Renal pelvis (tissue), 12 donors: ENCODE measurements at places on chromosomes 4 and X.

GRCh38 chrX:40282946-40283660, 185.3 kb upstream of the BCOR start:
- DNase-seq = no peak

- no peak for DNase-seq
Measured at GRCh38 chr4:150217192-150217591, 138.9 kb downstream of the DCLK2 start.

DNA sequence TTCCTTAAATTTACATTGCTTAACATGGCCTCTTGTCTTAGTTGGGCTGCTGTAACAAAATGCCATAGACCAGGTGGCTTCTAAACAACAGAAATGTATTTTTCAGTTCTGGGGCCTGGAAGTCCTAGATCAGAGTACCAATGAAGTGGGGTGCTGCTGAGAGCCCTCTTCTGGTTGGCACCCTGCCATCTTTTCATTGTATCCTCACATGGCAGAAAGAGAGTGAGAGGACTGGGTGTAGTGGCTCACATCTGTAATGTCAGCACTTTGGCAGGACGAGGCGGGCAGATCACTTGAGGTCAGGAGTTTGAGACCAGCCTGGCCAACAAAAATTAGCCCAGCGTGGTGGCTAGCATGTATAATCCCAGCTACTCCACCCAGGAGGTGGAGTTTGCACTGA, 12.0 kb upstream of the KLB start:
- DNase-seq = no peak

GRCh38 chr4:106160560-106160959, 155.4 kb downstream of the TBCK start:
- no peak for DNase-seq

- peak; percentile 77 for DNase-seq
Measured at GRCh38 chrX:108439426-108439942, at the start of gene COL4A5. Gene COL4A5, plus strand, starts transcription at chrX:108439838. Its CDS starts 288 bp downstream, at chrX:108440126.

GRCh38 chr4:1579001-1579900, 104.9 kb downstream of the FAM53A start:
- DNase-seq = no peak

DNA sequence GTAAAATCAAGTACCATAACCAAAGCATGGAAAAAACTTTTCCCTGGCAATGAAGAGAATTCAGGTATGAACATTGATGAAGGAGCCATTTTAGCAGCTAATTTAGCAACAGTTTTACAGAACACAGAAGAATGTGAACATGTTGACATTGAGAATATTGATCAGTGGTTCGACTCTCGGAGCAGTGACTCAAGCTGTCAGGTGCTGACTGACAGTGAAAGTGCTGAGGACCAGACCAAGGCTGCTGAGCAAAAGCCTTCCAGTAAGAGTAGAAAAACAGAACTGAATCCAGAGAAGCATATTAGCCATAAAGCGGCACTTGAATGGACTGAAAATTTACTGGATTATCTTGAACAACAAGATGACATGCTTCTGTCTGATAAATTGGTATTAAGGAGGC, 2.8 kb downstream of the TIGD2 start:
- no peak for DNase-seq

DNA sequence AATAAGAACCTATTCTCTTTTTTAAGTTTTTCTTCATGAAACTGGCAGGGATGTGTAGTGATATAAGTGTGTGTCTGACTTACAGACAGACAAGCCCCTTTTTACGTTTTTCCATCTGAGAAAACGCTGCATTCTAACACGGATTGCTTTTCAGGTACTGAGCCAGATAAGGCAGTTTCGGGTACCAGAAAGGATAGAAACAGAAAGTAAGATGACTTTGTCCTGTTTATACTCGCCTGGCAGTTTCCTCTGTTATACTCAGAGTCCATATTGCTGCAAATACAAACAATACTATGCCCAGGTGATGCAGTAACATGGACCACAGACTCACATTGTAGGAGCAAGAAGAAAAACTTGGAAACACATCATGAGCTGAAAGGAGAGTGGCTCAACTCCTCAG, 2320.6 kb upstream of the AGA start:
- DNase-seq = no peak

DNA sequence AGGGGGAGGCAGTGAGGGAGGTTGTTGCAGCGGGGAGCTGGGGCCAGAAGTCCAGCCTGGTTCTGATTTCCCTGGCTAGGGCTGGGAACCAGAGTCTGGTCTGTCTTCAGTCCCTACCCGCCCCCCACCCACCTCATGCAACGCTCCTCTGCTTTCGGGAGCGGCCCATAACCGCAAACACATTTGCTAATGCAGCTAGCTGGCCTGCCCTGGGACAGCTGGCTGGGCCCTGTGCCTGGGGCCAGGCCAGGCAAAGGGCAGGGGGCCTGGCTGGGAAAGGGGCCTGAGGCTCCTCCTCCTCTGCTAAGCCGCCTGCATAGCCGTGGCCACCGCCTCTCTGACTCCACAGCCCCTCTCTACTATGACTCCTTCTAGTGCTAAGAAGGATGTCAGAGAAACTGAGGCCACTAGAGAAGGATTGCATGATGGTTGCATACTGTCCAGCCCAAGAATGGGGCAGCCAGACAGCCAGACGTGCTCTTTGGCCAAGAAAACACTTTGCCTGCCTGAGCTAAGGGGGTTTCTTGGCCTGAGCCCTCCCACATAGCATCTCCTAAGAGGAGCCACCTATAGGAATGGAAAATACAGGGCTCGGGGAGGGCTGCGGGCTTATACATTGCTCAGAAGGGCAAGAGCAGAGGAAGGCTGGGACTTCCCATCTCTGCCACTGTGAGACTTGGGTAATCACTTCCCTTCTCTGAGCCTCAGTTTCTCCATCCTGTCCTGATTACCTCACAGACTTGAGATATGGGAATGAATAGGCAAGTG, 76.9 kb downstream of the PJA1 start:
- DNase-seq = no peak

- DNase-seq = no peak
Measured at GRCh38 chr4:19130866-19131265, 1109.3 kb upstream of the LCORL start.

GRCh38 chr4:189809839-189810238, 130.8 kb upstream of the FRG1 start:
- DNase-seq = no peak

- DNase-seq = no peak
Measured at GRCh38 chrX:112067601-112068000, 15.0 kb downstream of the TRPC5 start.

GRCh38 chr4:158914218-158914617, 145.4 kb downstream of the FNIP2 start:
- DNase-seq = no peak

DNA sequence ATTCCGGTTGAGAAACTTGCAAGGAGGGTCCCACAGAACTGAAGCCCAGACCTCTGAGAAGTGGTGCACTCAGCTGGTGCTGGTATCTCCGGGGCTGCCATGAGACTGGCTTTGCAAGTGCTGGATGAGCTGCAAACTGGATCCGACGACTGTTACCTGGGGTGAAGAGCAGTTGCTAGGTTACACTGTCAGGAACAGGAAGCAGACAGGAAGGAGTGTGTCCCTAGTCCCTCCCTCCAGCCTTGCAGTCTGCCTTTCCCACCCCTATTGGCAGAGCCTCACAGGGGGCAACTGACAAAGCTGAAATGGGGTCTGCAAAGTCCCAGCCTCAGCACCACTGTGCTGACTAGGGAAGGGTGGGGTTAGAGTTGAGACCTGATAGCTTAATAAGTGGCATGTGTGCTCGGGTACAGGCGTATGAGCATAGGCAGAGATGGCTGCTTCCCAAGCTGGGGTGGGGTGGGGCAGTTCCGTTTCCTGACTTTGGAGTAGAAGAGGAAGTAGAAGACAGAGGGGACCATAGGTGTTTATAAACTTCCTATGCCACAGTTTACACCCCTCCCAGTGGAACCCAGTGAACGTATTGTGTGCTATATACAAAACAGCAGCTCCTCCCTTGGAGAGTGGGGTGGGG, 18.0 kb downstream of the PPEF1 start:
- DNase-seq = no peak

GRCh38 chr4:73707918-73708577, 32.3 kb upstream of the CXCL8 start:
- no peak for DNase-seq

GRCh38 chr4:148633720-148634119, 191.5 kb upstream of the NR3C2 start:
- DNase-seq = no peak

DNA sequence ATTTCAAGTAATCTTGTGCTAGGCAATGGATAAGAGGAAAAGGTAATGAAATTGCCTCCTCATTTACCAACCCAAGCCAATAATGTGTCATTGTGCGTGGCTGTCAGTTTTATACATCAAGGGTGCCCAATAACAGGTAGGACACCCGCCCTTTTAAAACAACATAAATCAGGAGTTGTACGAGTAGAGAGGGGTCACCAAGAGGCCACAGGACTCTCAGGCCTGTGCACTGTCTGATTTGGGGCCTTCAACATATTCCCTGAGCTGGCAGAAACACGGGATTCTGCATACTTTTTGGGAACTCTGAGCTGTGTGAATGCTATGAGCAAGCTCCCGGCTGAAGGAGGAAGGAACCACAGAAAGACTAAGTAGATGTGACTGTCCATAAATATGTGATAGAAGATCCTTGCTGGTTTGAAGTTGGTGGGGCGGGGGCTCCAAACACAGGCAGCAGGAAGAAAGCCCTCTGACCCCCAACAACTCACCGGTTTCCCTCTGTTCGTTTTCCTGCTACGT, 82.7 kb upstream of the MAML3 start:
- DNase-seq = no peak

GRCh38 chr4:165964591-165964990, 91.6 kb downstream of the TLL1 start:
- DNase-seq = no peak

DNA sequence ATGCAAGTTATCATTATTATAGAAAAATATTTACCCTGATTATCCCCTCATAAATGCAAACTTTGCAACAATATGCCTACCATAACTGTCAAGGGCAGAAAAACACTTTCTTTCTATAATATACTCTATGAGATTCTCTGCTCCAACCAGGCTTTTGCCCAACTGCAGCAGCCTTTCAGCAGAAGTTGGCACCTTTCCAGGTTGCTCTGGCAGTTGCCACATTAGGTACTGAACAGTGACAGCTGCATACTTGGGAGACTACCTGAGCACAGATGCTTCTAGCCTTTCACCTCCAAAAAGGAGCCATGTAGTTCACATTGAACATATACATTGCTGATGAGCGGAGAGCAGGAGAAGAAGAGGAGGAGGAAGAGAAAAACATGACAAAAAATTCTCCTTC, 69.5 kb upstream of the BRWD3 start:
- DNase-seq = no peak

DNA sequence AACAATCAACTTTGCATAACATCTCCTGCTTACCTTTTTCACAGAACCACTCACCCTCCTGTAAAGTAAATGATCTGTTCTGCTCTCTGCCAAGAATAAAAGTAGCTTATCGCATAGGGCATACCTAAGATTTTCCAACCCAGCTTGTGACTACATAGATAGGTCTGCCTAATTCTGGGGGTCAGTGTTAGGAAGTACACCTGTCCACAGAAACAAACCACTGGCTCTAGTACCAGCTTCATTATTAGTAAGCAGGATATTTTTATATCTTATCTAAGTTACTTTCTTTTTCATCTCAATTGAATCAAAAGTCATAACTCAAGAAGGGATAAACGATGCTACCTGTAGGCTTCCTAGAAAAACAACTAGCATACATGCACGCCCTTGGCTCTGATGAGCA, 23.8 kb downstream of the CXCL1 start:
- DNase-seq = no peak

- no peak for DNase-seq
Measured at GRCh38 chrX:47285836-47286320, 53.1 kb downstream of the USP11 start.

- DNase-seq = no peak
Measured at GRCh38 chr4:182901337-182901736, 15.8 kb downstream of the DCTD start.

DNA sequence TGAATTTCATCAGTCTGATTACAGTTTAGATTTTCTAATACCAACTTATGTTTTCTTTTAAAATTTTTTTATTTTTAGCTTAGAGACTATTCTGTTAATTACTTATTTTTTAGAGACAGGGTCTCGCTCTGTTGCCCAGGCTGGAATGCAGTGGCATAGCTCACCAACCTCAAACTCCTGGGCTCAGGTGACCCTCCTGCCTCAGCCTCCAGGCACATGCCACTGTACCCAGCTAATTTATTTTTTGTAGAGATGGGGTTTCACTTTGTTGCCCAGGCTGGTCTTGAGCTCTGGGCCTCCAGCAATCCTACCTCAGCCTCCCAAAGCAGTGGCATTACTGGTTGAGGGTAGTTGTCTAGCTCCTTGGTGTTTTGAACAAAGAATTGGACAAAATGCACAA, 102.0 kb downstream of the KLHL8 start:
- DNase-seq = no peak

DNA sequence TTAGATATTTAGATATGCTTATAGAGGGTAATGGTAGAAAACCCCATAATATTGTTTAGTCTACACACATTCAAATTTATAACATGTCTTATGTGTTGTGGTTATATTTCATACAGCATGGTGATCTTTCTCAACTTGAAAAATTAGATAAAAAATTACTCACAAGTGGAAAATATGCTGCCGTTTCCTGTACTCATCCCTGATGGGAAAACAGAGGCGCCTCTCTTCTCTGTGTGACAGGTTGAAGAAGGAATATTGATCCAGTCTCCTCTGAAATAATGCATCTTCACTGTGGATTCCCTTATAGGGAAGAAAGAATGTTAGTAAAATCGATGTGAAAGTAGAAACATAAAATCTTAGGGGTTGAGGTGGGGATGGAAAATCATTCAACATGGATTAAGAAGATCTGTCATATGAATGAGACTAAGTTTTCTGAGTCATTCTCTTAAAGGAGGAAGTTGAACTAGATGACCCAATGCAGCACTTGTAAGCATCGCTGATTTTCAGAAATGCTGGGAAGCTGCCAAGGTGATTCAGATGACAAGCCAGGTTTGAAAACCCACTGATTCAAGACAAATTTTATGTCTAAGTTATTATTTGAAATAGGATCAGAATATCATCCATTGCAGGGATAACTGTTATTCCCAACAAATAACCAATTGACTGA, 70.7 kb downstream of the ANKRD50 start:
- peak; percentile 41 for DNase-seq

GRCh38 chr4:170581969-170582368, 492.2 kb upstream of the AADAT start:
- DNase-seq = no peak

DNA sequence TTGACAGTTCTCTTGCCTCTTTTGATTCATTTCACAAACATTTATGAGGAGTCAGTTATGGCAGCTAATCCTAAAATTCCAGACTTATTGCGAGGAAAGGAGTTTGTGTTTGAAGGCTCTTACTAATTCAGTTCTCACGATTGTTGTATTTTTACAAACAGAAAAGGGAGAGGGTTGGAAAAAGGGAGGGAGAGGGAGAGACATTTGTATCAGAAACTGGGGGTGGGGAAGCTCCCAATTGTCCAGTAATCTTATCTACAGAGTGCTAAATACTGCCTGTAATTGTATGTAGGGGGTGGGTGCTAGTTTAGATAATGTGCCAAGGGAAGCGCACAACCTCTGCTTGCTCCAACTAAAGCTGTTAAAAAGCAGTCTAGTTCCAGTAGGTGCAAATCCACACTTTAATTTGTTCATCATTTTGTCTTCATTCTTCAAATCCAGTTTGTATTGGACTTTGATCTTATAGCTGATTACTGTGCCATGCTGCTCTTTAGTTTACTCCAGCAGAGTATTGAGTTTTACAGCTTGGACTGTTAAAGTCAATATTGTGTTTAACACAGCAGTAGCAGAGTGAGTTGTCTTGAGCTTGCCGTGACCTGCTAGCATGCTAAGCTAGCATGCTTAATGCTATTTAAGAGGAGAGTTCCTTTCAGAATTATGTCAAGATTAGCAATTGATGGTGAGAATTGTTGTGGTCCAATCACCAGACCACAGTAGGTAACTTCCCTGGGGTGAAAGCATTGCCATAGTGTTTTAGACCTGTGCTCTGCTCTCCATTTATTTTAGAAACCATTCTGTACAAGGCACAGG, 13.9 kb downstream of the FNIP2 start:
- no peak for DNase-seq
